Omental fat pad (tissue), 4 donors: ENCODE measurements at places on chromosomes 5 and 9. TPM values are rescaled to one million over a fixed set of nuclear protein-coding genes. Genes with fewer than 3 reads are reported as not detected.

GRCh38 chr9:133119103-133119845 is 1.8 kb downstream of the RALGDS start:
- no peak for DNase-seq

GRCh38 chr5:158560170-158560569 is 539.5 kb downstream of the EBF1 start:
- no peak for DNase-seq

GRCh38 chr5:143026380-143026779 is 256.2 kb downstream of the ARHGAP26 start:
- DNase-seq, result no peak

DNA sequence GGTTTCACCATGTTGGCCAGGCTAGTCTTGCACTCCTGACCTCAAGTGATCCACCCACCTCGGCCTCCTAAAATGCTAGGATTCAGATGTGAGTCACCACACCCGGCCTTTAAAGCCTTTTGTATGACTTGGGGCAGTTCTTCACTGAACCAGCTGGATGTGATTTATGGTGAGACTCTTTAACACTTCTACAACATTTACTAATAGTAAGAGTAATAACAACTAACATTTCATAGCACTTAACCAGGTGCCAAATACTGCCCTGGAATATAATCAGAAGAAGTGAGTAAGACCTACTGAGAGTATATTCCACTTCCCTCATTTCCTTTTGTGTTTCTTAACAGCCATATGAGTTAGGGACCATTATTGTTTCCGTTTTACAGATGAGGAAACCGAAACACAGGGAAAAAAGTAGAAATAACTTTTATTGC is 10.0 kb downstream of the ZSWIM6 start:
- no peak for DNase-seq

The KIAA0825 gene
- 6.3 TPM for total RNA-seq

- DNase-seq, result no peak
Measured at GRCh38 chr9:4828761-4829160, 36.0 kb downstream of the RCL1 start.

DNA sequence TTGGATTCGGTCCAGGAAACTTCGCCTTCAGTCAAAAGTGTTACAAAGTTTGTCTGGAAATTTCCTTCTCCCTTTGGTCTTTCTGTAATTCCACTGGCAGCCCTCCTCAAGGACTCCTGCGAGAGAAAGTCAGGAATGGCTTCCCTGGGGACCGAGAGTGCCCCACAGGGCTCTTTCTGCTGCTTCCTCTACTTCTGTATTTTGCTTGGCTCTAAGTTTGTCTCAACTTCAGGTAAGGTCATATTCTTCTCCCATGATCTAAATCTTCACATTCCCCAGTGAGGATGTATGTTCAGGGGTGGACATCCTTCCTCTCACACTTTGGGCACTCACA is 10.3 kb upstream of the RIOK2 start:
- no peak for DNase-seq
